ENCODE measurements at places on chromosomes 3 and 15.
A peak's percentile ranks its signal among the peaks of the same experiment; 100 is the strongest.

DNA sequence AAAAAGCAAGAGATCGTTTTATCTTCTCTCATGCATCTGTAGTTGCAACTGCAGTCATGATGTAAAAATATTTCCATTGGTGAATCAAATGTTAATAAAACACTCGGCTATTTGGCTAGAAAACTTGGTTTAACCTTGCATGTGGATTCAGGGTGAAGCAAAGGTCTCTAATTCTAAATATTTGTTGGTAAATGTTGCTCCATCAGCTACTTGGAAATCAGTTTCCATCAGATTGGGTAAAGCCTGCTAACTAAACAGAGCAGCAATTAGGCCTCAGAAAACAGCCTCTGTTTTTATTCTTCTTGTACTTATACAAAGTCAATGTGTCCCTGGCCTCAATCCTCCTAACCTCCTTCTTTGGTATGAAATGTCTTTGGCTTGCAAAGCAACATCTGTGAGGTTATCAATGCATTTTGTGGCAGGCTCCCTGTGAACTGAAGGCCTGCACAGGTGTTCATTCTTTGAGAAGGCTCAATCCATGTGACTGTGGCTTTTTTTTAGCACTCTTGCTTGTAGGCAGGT, 312.3 kb downstream of the WDR72 start:
- DNase-seq: no peak

DNA sequence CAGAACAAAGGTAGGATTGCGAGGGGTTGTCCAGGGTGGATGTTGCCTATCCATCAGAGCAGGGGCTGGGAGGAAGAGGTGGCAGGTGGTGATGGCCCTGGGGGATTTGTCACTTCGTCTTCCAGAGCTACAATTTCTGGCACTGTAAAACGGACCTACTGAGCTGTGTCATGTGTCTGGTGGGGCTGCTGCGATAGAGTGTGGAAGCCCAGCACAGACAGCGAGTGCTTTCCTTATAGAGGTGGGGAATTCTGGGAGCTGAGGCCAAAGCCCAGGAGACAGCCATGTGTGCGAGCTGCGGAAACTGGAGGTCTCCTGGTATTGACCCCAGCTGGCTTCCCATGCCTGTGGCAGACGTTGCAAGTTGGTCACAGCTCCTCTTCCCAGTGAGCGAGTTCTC, 61.2 kb upstream of the SEC22A start:
- no peak for DNase-seq

DNA sequence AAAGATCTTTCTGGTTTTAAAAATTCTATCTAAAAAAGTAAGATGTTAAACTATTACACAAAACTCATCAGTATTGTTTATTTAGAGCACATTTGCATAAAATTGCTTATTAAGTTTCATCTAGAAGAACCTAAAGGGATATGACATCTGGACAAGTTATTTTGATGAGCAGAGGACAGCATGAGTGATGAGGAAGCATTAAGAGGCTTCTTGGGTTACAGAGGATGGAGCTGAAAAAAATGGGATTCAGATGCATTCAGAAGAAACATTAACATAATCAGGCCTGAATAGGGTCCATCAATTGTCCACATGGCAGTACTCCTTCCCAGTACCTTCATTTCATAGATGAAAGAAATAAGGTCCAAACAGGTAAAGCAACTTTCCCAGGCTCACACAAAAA, 41.6 kb downstream of the IMPG2 start:
- DNase-seq: no peak

DNA sequence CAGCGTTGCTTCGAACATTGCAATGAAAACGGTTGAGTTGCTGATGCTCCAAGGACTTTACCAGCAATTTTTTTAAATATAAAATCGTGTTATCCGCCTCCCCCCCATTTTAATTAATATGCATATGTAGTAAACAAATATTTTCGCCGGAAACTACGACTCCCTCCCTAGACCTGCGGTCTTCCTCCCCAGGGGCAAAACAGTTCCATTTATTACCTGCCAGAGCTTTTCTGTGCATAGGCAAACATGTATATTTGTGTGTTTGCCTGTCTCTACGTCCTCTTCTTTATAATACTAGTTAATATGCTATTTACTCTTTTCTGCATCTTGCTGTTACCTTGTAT, 593 bp upstream of the RSL24D1 start:
- DNase-seq: no peak

DNA sequence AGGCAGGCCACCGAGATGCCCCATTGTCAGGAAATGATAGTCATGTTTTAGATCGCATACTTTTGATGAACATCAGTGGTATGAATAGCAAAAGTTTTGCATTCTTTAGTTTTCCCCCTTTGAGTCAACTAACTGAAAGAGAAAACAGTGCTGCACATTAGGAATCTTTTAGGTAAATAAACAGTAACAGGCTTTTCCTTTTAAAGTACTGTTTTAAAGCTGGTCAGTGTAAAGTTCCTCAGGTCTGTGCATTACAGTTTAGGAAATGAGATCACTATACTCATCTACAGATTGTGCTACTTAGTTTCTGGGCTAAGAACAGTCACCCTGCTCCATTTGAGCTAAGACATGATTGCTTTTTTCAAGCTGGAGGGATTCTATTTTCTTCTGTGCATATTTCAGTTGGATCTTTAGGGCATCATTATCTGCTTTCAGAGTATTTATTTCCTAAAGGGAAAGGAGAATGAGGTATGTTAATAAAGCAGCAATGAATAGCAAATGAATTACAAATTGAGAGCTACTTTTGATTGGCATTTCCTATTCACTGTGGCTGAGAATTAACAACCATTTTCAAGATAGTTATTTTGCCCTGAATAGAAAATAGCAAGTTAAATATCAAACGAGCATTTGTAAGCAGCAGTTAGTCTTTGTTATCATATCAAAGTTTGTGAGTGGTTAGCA, 36.5 kb downstream of the FAM98B start:
- DNase-seq: peak; percentile 79

DNA sequence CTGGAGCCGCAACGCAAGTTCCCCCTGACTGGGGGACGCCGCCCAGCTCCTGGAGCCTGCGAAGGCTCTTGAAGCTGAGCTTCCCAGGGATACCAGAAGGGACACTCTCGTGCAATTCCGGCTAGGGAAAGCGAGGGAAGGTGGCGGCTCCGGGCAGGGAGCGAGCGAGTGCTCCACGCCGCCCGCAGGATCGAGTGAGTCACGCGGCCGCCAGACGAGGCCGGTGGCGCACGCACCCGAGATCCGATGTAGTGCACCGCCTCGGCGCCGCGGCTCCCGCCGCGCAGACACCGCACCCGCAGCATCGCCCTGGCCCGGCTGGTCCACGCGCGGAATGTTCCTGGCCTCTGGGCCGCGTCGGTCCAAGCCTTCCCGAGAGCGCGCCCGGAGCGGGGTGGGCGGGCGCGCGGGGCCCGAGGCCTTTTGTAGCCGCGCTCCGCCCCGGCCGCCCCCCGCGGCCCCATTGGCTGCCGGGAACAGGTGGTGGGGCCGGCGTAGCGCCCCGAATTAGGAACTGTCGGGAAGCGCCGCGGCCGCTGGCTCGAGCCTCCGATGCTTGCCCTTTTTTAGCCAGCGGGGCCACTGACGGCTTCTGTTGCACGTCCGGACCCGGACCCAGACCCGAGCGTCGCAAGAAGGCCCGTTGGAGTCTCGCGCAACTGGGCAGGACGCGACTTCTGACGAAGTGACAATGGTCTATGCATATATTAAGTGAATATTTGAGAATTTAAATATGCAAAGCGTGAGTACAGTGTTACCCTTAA, at the start of gene GATM:
TSS of gene GATM (minus strand) at position 396 of the 764 bp plus-strand sequence. CDS start at position 305, 91 bp downstream.
- DNase-seq: peak; percentile 86

GRCh38 chr15:34682674-34683073, 72.1 kb downstream of the GJD2 start:
- peak; percentile 75 for DNase-seq

DNA sequence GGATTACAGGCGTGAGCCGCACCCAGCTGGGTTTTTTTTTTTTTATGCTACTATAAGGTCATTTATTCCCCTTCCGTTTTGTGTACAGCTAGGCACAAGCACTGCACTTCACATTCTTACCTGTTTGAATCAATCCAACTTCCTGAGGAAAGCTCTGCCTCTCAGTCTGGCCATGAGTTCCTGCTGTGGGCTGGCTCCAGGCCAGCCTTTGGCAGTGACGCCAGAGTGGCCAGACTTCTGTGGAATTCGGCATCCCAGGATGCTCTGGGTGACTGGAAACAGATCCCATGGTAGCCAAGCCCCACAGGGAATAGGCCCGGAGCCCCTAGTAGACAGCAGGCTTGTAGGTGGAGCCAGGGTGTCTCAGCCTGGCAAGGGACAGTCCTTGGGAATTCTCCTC, 21.5 kb upstream of the TIMP4 start:
- DNase-seq: peak; percentile 70

DNA sequence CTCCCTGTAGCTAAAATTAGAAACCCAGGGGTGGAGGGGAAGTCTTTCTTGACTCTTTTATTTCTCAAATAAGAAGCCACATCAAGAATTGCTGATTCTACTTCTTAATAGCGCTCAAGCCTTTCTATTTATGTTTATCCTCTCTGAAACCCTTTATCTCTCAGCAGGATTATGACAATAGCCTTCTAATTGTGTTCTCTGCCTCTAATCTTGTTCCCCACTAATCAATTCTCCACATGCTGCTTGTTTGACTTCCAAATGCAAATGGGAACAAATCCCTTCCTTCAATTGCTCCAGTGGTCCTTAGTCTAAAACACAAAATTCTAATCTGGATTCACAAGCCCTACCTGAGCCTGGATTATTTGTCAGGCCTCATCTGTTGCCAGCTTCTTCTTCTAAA, 43.7 kb upstream of the CFAP20DC start:
- no peak for DNase-seq

- peak; percentile 94 for DNase-seq
Measured at GRCh38 chr15:74417225-74417624, 16.5 kb downstream of the SEMA7A start.

DNA sequence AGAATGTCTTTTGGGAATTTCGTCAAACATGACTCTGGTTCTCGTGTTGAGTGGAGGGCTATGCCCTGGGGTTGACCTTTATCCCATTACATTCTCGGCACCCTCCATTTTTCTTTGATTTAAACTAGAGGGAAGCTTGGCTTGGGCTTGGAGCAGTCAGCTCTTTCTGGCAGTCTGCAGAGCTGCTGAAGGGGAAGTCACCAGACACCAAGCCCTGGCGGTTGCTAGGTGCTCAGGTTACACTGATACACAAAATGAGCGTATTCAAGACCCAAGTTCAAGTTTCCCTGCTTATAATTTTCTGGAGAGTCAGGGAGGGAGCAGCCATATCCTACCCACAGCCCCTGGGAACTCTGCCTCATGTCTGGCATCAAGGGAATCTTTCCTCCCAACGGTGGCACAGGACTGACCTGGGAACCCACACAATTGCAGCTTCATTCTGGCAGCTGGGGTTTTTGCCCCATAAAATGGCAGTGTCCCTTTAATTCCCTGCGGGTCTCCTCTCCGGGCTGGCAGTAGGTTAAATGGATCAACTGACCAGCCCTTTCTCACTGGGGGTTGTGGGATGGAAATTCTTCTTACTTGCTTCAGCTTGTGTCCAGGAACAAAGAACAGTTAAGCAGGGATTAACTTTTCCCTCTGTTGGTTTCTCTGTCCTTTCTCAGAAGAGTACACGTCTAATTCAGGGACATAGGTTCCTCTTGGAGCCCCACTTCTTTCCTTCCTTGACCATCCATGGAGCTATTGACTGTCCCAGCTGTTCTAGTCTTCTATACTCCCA, 110.0 kb upstream of the DLG1 start:
- DNase-seq: no peak

DNA sequence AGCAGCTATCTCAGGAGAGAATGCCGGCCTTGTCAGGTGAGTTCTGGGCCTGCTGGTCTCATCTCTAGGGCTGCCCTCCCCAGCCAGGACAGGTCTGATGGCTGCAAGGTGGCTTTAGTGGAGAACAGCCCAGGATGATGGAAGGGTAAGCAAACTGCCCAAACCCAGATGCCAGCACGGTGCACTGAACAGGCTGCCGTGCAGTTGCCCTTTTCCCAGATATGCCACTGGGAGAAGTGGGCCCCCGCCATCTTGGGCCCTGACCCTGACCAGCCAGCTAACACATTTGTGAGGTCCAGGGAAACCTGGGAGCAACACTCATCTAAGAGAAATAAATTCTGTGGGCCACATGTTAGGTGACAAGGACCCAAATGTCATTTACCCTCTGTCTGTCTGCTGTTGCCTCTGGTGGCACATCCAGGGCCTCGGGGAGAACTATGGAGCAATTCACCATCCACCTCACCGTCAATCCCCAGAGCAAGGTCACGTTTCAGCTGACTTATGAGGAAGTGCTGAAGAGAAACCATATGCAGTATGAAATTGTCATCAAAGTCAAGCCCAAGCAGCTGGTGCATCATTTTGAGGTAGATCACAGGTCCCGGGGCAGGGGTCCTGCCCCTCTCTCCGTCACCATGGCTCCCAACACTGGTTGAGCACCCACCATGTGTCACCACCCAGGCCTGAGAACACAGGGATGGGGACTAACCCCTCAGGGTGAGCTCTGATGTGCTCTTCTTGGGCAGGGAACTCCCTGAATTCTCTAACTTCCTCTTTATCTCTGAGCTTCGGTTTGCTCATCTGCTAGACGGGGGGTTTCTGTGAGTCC, 1.8 kb downstream of the ITIH1 start:
- no peak for DNase-seq

DNA sequence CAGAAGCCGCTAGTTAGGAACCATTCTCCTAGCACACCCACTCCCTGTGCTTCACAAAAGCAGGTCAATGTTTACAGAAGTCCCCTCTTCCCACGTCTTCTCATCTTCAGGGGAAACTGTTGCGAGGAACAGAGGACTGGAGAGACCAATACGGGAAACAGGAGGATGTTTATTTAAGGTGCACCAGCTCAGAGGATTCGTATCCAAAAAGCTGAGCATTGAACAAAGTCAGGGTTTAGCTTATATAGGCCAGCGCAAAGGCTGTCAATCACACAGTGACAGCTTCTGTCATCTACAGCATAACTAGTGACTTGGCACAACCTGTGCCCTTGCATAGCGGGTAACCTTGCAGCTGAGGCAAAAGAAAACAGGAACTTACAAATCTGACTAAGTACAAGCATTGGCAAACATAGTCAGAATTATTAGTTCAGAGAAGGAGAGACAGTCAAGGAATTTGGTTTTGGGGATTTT, 61.3 kb downstream of the ZDHHC19 start:
- DNase-seq: no peak

DNA sequence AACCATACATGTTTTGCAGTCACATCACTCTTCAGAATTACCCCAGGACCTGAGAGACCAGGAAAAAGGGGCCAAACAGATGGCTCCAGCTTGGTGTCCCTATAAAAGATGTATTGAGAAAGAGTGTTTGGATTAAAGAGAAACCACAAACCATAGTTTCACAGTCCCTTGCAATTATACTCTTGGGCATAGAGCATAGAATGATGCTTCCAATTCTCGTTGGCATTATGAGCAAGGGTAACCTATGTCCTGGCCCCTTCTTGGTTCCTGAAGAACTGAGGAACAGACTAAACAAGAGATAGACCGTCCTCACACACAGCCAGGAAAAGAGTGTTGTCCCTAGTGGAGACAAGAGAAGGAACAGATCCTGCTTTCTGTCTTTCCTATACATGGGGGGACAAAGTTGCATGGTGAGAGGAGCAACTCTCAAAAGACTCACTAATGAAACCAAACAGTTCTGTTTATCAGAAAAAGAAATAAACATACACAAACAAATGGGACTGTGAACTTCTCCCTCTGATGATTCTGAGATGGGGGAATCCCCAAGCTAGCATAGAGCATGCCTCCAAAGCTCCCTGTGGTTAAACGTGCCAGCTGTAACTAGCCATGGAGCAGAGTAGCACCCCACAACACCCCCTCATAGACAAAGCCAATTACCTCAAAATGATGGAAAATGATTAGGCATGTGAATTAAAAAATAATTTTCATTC, 908.6 kb downstream of the NTRK3 start:
- no peak for DNase-seq

GRCh38 chr3:47047673-47048072, 68.2 kb downstream of the NBEAL2 start:
- no peak for DNase-seq
